ENCODE measurements at places on chromosomes 7 and 10.

GRCh38 chr10:118407026-118407425 is 64.9 kb upstream of the FAM204A start:
- no peak for DNase-seq

- DNase-seq: no peak
These were observed 1.6 kb downstream of the PWWP2B start for GRCh38 chr10:132398566-132398991.

DNA sequence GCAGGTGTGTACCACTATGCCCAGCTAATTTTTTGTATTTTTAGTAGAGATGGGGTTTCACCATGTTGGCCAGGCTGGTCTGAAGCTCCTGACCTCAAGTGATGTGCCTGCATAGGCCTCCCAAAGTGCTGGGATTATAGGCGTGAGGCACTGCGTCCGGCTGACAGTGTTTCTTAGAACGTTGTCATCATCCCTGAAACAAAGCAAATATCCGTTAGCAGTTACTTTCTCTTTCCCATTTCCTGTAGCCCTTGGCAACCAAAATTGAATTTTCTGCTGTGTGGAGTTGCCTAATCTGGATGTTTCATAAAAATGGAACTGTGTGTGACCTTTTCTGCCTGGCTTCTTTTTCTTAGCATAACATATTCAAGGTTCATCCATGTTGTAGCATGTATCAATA is 22.4 kb downstream of the ZNF33A start:
- DNase-seq: no peak

- no peak for DNase-seq
These were observed 214.3 kb downstream of the ELMO1 start for GRCh38 chr7:37234334-37234733.

GRCh38 chr7:77950548-77950947 is 152.0 kb downstream of the PHTF2 start:
- DNase-seq: no peak

DNA sequence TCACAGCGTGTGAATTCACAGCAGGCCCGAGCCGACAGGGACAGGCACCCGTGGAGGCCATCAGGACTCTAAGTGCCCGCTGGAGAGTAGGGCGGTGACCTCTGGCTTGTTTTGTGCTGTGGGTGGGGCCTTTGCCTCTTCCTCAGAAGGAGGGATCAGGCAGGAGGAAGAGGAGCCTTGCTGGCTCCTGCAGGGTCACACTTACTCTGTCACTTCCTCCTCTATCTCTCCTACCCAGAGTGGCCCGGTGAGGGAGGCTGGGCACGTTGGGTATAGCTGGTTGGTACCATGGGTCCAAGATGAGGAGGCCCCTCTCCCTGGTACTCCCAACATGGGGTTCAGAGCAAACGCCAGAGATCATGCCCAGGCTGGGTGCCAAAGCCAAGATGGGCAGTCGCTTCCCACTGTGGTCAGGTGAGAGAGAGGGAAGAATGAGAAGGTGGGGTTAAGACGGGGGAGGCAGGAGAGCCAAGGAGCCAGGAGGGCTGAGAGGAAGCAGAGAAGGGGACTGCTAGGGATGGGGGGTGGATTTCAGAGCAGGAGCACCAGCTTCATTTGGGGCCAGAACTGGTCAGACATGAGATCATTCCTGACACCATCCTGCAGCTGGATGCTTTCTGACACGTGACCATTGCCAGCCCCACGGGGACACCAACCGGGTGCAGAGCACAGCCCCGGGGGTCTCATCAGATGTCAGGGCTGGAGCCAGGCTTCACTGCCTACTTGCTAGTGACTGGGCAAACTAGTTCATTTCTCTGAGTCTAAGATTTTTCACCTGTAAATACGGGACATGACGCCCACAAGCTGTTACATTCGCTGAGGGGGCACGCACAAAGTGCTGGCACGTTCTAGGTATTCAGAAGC is 54.8 kb upstream of the CACUL1 start:
- DNase-seq: no peak

- DNase-seq: no peak
These were observed 9.7 kb downstream of the FOXL3 start for GRCh38 chr7:299628-300027.

GRCh38 chr10:24113901-24114300 is 95.0 kb upstream of the KIAA1217 start:
- DNase-seq: no peak

DNA sequence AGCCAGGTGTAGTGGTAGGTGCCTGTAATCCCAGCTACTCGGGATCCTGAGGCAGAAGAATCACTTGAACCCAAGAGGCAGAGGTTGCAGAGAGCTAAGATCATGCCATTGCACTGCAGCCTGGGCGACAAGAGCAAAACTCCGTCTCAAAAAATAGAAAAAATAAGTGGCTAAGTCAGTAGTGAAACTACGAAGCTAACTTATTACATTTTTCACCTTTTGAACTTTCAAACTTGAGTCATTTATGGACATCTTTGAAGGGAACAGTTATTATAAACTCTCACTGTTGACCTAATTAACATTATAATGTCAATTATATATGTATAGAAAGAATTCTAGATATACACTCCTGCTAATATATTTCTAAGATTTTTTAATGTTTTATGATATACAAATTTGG is 541.5 kb upstream of the C7orf33 start:
- DNase-seq: no peak

DNA sequence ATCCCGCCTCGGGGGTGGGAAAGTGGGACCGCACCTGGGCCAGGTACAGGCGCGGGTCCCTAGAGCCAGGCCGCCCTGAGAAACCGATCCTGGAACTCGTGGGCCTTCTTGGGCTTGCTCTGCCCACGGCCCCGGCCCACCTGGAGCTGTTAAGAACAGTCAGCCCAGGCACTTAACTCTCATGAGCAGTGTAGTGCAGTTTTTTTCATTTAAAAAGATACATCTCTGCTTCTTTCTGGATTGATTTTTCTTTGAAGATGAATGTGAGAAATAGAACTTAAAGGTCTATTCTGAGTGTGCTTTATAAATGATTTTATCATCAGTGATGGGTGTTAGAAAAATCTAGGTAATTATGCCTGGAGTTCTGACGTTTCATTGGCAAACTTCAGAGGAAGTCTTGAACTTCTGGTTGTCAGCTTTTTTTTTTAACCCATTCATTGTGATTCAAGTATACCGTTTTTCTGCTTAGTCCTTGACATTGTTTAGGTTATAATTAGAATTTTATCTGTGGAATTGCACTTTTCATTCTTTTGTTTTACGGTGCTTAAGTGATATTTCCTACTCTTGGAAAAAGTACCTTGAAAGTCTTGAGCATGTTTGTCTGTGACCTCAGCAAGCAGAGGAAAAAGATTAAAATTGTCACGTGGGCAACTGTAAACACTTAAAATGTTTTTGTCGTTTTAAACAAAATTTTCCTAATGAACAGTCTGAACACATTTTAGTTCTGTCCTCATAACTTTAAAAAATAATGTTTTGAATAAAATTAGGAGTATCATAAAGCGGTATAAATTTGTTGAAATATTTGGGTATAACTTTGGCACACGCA is 906 bp downstream of the CDK1 start:
- DNase-seq: no peak

GRCh38 chr10:133388973-133389818 is 4.8 kb upstream of the MTG1 start:
- no peak for DNase-seq

DNA sequence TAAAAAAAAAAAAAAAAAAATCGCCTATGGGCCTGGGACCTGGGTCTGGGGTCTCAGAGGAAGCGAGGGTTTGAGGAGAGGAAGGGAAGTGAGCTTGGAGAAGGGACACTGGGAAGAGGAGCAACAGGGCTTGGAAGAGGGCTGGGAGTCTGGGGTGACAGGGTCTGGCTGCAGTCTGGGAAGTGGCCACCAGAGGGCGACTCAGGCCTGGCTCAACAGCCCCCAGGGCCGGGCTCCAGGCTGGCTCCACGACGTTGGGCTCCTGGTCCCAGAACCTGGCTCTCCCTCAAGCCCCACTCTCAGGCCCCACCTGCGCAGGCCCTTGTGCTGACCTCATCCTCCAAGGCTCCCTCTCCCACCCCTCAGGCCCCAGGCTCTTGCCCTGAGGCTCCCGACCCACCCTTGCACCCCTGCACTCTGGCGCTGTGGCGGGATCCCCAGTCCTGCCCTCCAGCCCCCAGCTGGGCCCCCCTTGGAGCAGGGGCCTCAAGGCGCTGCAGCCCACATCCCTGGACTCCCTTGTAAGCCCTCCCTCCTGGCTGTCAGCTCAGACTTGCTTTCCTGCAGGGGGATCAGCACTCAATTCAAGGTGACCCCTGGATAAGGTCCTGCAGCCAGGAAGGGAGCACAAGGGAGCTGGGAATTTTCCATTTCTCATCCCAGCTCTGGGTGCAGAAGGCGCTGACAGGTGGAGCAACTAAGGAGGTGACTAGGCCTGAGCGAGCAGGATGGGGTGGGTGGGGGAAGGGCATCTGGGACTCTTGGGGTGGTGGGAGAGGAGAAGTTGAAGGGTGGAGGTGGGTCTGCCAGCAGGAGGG is 5.4 kb upstream of the SPACDR start:
- peak; percentile 41 for DNase-seq

DNA sequence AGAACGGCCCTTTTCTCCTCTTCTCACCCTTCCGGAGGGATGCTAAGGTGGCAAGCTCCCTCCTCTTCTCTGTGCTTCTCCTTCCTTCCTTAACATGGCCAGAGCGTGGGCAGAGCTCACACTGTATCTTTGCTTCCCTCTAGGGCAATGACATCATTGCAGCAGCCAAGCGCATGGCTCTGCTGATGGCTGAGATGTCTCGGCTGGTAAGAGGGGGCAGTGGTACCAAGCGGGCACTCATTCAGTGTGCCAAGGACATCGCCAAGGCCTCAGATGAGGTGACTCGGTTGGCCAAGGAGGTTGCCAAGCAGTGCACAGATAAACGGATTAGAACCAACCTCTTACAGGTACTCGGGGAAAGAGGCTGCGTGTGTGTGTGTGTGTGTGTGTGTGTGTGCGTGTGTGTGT is 36.6 kb downstream of the AP3M1 start:
- no peak for DNase-seq

DNA sequence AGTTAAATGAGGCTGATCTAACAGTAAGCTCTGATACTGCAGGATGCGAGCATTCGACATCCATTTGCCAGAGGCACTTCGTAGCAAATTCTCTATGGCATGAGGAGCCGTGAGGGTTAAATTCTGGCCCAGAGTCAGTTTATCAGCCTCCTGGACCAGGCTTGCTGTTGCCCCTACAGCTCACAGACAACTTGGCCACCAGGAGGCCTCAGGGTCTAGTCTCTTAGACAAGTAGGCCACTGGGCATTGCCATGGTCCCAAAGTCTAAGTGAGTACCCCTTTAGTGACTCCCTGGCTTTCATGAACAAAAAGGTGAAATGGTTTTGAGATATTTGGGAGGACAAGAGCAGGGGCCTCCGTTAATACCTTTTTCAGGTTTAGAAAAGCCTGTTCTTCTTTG is 178.0 kb upstream of the MBL2 start:
- no peak for DNase-seq

DNA sequence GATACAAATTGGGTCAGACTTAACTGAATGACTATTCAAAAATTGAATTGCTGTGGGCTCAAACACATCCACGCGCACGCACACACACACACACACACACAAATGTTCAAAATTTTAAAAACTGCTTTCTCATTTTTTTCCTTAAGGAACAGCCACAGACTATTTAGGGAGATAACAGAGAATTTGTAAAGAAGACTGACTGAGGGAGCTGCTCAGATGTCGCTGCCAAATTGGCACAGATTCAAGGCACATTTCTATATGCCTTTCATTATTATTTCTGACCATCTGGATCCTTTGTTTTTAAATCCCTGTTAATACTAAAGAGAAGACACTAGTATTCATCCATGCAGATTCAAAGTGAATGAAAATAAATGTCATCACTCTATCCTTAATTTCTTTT is 154.8 kb downstream of the DGKB start:
- peak; percentile 63 for DNase-seq
